Jurkat, Clone E6-1 (cell line): ENCODE measurements at places on chromosomes 2 and 18.

GRCh38 chr2:190467575-190468083, 59.5 kb downstream of the MFSD6 start:
- no peak for DNase-seq

- DNase-seq, result no peak
Observed at GRCh38 chr2:182954789-182955188, 83.5 kb downstream of the NCKAP1 start.

DNA sequence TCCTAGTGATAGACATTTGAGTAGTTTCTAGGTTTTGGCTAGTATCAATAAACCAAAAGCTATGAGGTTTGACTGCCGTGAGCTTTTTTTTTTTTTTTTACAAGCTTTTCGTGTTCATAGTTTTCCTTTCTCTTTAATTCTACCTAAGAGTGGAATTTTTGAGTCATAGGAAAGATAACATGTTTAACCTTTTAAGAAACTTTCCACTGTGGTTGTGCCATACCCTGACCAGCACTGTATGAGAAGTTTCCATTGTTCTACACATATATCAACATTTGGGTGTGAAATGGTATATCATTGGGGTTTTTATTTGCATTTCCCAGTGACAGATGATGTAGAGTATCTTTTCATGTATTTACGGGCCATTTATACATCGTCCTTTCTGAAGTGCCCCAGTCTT, 31.7 kb downstream of the UBE2F start:
- DNase-seq, result no peak

DNA sequence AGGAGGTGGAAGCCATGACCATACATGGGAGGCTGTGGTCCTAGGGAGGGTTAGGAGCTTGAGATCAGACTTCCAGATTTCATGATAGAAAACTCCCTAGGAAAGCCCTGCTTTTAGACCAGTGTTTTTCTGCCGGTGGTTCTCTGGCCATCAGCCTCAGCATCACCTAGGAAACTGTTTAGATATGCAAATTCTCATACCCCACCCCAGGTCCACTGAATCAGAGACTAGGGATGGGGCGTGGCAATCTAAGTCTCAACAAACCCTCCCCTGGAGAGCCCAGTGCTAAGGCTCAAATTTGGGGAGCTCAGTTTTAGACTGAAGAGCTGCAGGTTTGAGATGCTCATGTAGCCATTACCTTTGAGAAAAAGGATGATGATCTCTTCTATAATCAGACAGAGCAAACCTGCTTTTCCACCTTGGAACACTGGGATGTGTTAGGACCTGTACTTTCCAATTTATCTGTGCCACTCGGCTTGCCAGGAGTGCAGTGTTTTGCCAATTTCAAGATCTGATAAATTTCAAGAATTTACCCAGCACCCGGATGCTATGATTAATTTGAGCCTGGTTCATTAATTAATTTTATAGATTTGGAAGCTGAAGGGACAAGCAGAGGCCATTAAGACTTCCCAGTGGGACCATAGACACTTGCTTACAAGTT, 31.5 kb upstream of the LYPD6B start:
- DNase-seq, result no peak

GRCh38 chr2:211802666-211803065, 735.9 kb downstream of the ERBB4 start:
- no peak for DNase-seq

- DNase-seq, result peak; percentile 81
Observed at GRCh38 chr2:37615804-37616676, 55.4 kb downstream of the CDC42EP3 start.

- DNase-seq, result no peak
Observed at GRCh38 chr2:176157499-176158185, 535 bp downstream of the HOXD3 start.
